ENCODE measurements at places on chromosomes 2 and 18. TPM values are rescaled to one million over a fixed set of nuclear protein-coding genes. Genes with fewer than 3 reads are reported as not detected.

The VAMP8 gene
- total RNA-seq, result 43.5 TPM

The GLB1L gene
- total RNA-seq, result 2.9 TPM

The UPP2 gene
- not detected for total RNA-seq

The CARF gene
- 14.4 TPM for total RNA-seq

The RTP5 gene
- total RNA-seq, result not detected

The SPP2 gene
- total RNA-seq, result not detected

The VWA3B gene
- 1.0 TPM for total RNA-seq

The RAD51AP2 gene
- not detected for total RNA-seq

The MBP gene
- 43.8 TPM for total RNA-seq

The PRSS56 gene
- total RNA-seq, result not detected

The SEMA4F gene
- 7.7 TPM for total RNA-seq

The CYS1 gene
- 13.9 TPM for total RNA-seq

The RNASEH1 gene
- total RNA-seq, result 19.9 TPM

The THADA gene
- total RNA-seq, result 38.5 TPM

The DPP4 gene
- total RNA-seq, result 3.7 TPM

The CASP8 gene
- total RNA-seq, result 20.3 TPM

The ZNF892 gene
- 4.3 TPM for total RNA-seq

The AGXT gene
- total RNA-seq, result not detected

The SH3RF3 gene
- 24.4 TPM for total RNA-seq

The PRKAG3 gene
- total RNA-seq, result 0.19 TPM

The ST8SIA3 gene
- not detected for total RNA-seq

The LONRF2 gene
- total RNA-seq, result 10.9 TPM

The ITGB6 gene
- not detected for total RNA-seq

The CXCR1 gene
- 3.5 TPM for total RNA-seq
